ENCODE measurements at places on chromosomes 1 and 21.

- no peak for DNase-seq
Observed at GRCh38 chr1:64006276-64007051, 197.0 kb upstream of the UBE2U start.

DNA sequence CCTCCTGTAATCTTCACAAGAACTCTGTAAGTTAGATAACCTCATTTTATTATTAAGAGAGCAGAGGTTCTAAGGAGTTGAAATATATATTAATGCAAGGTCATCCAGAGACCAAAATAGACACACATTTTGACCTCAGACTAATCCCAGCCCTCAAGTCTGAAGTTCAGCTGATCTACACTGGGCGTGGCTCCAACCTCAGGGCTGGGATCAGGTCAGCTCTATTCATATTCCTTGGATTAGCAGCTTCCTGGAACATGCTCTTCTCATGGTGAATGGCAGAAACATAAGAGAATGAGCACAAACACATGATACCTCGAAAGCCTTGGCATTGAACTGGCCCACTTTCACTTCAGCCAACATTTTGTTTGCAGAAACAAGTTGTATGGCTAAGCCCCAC is 200.8 kb upstream of the ST6GALNAC5 start:
- no peak for DNase-seq

DNA sequence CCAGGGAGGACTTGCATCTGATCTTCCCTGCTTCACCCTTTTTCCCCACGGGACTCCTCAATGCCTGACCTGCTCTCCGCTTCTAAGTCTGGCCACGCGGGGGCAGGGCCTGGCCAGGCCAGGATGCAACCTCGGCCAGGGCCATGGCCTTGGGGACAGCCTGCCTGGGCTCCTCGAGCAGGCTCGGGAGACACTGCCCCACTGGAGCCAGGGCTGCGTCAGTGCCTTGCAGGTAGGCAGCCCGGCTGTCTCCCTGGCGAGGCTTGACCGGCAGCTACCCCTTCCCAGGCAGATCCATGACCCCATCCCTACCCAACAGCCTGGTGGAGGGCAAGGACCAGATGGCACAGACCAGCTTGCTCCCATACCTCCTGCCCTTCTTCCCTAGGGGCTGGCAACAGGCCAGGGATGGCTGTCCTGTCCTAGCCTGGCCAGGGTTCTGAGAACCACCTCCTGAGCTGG is 2.7 kb upstream of the PRDM16 start:
- DNase-seq: no peak

- DNase-seq: no peak
Observed at GRCh38 chr21:20215959-20216358, 782.2 kb upstream of the NCAM2 start.

DNA sequence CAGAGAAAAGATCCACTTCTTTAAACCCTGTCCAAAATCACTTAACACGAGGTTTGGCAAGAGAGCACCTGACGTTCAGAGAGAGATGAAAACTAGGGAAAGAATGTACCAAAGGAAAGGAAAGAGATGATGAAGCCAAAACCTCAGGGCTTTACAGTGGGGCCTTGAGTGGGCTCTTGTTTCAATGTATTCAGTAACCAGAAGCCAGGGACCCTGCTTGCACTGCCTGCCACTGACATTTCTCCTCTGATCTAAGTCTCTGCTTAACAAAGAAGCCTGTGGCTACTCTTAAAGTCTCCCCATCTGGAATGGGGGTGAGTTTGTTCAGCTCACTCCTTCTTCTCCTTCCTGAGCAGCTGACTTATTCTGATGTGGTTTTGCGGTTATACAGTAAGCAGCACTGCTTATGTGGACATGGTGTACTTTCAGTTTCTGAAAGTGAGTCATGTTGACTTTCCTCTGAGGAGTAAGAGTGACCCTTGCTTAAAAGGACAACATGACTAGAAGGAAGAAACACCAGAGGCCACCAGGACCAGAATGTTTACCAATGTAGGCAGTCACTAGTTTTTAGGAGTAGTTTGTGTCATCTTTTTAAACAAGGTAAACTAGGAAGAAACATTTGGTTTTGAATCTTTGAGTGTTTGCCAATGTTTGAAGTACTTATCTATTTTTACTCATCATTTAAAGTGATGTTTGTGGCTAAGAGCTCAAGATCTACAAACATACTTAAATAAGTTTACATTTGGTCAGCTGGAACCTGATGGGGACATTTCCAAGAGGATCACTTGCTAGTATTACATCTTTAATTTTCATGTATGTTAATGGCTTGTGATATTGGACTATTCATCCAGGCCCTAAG is 87.4 kb downstream of the FASLG start:
- no peak for DNase-seq

DNA sequence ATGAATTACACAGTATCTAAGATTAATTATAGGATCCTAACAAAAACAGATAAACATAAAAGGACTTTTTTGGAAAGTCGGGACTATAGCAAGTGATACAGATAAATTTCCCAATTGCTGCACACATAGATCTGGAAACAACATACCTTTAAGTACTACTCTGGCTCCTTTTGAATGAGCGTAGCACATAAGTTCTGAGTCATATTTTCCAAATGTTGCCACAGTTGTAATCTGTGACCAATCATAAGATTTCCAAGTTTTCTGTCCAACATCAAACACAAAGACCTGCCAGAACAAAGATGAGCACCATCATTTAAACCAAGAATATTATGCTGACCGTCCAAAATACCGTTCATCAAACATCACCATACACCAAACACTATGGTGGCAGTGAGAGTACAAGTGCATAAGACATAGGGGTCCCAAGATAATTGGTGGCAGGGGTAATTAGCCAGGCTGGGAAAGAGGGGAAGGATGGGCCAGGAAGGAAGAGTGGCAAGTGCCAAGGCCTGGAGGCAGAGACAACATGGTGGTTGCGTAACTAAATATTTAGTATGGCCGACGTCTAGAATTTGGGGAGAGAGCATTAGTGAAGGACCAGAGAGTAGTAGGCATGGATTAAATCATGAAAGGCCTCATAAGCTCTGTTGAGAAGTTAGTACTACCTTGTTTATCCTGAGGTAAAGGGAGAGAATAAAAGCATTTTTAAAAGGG is 3.6 kb downstream of the CTBS start:
- no peak for DNase-seq

DNA sequence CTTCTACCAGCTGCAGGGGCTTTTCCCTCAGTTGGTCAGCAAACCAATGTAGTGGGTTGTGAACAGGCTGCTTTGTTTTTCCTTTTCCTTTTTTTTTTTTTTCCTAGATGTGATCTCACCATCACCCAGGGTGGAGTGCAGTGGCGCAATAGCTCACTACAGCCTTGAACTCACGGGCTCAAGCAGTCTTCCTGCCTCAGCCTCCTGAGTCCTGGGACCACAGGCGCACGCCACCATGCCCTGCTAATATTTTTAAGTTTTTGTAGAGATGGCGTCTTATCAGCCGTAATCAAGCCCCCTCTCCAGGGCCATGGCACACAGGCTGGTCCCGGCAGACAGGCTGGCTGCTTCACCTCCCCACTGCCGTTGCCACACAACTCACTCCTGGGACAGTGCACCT is 3.4 kb upstream of the TRIM11 start:
- no peak for DNase-seq

DNA sequence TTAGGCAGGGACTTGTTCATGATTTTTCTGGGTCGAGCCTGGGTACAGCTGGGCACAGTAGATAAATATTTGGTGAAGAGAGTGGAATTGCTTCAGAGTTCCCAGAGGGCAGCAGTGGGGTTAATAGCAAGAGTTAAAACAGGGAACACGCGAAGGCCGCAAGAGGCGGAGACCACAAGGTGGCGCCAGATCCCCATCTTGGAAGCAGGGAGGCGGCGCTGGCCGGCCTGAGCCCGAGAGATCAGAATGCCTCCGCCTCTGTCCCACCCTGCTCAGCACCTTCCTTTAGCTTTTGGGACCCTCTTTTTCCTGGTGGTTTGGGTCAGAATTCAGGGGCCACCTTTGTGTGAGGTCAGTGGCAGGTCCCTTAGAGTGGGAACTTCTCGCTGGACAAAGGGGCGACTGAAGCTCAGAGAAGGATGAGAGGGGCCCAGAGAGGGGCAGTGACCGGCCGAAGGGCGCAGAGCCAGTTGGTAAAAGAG is 6.5 kb upstream of the PADI2 start:
- peak; percentile 65 for DNase-seq

DNA sequence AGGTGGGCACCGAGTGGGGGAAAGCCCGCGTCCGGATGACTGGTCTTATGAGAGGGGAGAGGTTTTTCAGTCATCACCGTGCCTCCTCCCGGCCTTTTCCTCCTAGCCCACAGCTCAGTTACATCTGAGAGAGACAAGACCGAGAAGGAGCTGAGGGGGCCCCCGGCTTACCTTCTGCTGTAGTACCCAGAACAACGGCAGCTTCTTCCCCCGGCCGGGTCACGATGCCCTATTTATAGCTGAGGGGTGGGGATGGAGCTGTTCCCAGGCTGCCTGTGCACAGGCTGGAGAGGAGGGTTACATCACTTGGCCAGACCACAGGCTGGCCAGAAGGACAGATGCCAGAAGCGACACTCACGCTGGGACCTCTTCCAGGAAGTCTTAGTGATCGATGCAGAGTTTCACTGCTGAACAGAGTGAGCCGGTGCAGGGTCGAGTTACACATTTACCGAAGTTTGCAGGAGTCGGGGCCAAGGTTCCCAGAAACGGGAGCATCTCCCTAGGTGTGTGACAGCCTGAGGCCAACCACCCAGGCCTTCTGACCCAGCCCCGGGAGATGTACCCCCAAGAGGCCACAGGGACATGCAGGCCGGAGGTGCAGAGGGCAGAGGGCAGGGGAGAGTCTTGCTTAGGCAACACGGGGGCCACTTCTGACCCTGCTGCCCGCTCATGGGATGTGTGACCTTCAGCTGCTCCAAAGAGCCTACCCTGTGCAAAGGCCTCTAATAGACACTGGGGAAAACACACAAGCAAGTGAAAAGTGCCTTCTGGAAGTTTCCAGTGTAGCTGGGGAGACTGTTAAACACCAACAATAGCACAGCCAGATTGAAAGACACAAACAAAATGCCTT is at the start of gene AGT:
Gene AGT, minus strand, starts transcription at position 208 of the 850 bp plus-strand sequence. CDS start 3,299 bp downstream, outside the sequence.
- DNase-seq: no peak

- no peak for DNase-seq
Observed at GRCh38 chr1:71147637-71148360, 67.0 kb upstream of the ZRANB2 start.

- DNase-seq: no peak
Observed at GRCh38 chr1:24972221-24972914, 42.3 kb upstream of the RUNX3 start.

GRCh38 chr1:67883069-67883468 is 49.8 kb upstream of the GNG12 start:
- no peak for DNase-seq

- DNase-seq: no peak
Observed at GRCh38 chr1:8133190-8133589, 107.1 kb upstream of the ERRFI1 start.

DNA sequence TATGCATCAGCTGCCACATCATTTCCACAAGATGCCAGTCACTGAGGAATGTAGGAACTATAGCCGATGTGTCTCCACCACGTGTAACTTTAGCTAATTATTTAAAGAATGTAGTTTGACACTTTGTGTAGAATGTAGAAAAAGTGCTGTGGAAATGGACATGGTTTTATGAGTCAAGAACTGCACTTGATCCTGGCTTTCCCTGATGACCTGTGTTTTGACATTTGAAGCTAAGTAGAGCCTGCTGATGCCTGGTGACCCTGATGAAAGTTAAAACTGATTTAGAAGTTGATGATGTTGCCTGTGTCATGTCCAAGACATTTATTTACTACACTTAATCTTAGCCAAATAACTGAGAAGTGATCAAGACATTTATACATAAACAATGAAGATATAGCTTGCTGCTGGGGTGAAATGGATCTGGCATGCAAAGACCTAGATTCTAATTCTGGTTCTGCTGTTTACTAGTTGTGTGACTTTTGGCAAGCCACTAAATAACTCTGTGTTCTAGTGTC is 4.4 kb upstream of the OSBPL9 start:
- DNase-seq: no peak

DNA sequence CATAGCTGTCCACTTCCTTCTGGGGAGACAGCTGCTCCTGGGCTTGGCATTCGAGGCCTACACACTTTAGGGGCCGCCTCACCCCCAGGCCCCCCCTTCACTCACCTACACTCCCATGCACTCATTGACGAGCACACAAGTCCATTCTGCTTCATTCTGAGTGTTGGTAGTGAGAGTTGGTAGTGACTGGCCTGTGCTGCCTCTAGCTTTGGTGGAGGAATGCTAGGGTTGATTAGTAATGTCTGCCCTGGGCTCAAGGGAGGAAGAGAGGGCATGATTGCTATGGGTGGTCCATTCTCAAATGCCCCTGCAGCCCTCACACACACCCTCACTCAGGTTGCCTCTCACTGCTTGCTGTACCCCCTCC is 30.4 kb downstream of the TRIM11 start:
- DNase-seq: no peak

GRCh38 chr1:214187121-214187900 is 93.6 kb upstream of the SMYD2 start:
- DNase-seq: no peak

DNA sequence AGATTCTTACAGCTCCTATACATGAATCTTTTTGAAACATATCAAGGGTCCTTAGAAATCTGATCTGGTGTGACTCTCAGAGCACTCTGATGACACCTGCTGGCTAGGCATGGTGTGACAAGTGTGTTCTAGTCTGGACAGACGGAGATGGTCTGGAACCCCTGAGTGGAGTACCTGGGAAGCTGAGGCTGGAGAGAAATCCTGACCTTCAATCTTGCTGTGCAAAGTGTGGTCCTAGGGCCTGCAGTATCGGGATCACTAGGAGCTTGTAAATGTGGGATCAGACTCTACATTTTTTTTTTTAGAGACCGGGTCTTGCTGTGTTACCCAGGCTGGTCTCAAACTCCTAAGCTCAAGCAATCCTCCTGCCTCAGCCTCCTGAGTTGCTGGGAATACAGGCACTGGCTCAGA is 78.6 kb upstream of the SOD1 start:
- peak; percentile 57 for DNase-seq

- no peak for DNase-seq
Observed at GRCh38 chr1:1421147-1421906, at the start of gene ANKRD65. Gene ANKRD65 (minus strand): TSS chr1:1421276. CDS start chr1:1421005, 271 bp downstream.

DNA sequence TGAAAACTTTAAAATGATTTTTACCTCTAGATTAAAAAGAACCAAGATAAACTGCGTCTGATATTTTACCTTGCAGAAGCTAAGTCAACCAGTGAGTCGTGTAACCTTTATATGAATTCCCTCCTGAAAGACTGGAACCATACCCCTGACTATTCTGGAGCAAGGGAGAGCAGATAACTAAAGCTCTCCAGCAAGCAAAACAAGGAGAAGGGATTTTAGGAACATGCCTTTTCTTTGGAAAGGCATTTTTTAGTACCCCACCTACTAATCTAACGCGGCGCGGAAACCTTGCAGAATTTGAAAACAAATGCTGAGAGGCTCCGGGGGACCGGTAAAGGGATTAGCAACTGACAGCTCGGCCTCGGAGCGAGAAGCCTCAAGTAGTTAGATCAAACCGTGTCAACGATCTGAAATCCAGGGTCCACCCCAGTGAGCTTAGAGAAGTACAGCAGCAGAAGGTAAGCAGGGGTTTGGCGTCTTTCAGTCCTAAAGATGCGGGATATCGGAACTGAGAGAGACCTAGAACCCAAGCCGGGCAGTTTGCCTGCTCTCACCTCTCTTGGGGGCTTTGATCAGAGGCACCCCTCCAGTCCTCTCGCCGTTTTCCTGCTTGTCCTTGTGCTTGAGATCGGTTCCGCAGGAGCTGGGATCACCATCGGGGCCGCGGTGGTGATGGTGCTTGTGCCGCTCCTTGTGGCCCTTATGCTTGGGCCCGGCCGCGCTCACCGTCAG is 954 bp downstream of the RSBN1 start:
- DNase-seq: no peak

- peak; percentile 55 for DNase-seq
Observed at GRCh38 chr1:65148548-65149350, 746 bp downstream of the AK4 start.

- no peak for DNase-seq
Observed at GRCh38 chr1:198463709-198464108, 76.8 kb downstream of the ATP6V1G3 start.

- no peak for DNase-seq
Observed at GRCh38 chr1:18300376-18300775, 180.4 kb upstream of the KLHDC7A start.
